ENCODE measurements at places on chromosomes 11 and 22.

DNA sequence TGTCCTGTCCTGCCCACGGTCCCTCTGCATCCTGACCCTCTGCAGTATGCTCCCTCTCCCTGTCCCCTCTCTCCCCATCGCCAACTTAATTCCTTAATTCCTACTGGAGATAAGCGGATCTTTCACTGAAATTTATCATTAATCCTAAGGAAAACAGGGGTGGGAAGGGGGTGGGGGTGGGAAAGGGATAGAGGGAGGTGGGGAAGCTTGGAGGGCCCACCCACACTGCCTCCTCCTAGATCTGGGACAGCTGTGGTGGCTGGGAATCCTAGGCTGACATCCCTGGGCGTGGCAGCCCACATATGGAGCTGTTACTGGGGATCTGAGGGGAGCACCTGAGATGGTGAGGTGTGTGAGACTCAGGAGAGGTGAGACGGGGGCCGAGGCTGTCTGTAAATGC is 14.4 kb downstream of the NECTIN1 start:
- no peak for DNase-seq

DNA sequence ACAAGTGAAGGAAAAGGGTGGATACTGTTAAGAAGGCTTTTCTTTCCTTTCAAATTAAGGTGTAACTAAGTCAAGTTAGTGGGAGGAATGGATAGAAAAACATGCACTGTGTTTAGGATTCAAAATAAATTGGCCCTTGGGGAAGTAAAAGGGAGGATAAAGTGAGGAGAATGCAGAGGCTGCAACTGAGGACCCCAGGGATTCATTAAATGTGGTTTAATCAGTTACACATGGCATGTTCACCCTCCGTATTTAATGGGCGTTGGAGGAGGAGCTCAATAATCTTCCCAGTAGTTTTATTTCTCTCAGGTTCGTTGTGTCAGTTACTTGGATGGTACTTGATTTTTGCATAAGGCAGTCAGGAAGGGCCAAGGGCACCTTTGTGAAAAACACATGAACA is 966.3 kb downstream of the JRKL start:
- no peak for DNase-seq

DNA sequence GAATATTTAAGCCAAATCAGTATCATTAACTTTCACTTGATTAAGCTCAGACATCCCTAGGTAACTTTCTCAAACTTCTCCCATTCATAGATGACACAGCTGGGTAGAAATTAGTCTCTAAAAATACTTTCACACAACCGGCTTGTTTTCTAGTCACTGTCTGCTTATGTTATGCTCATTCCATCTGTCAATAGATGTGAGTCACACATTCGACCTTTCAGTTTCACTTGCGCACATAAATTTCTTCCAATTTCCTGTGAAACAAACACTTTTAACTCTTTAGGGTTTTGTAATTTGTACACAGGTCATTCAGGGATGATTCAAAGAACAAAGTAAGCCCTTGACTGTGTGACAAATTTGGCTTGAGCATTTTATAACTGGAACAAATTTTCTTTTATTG is 723.0 kb downstream of the KCNA4 start:
- peak; percentile 77 for DNase-seq

- no peak for DNase-seq
These were observed 2.2 kb upstream of the NUP160 start for GRCh38 chr11:47850337-47850736.

GRCh38 chr11:132519241-132519815 is 1013.0 kb downstream of the OPCML start:
- no peak for DNase-seq

DNA sequence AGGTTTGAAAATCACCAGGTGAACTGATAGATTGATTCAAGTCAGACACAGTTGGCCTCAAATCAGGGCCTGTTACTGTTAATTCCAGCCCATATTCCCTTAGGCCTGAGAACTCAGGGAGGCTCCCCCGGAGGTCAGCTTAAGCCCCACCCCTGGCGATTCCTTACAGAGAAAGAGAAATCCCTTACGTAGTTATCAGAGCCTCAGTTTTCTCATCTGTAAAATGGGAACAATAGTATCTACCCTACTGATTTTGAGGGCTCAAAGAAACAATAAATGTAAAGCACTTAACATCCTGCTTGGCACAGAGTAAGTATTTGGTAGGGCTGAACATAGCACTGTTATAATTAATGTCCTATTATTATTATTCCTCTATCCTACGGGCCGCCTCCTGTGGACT is 94.1 kb downstream of the NAT10 start:
- no peak for DNase-seq

DNA sequence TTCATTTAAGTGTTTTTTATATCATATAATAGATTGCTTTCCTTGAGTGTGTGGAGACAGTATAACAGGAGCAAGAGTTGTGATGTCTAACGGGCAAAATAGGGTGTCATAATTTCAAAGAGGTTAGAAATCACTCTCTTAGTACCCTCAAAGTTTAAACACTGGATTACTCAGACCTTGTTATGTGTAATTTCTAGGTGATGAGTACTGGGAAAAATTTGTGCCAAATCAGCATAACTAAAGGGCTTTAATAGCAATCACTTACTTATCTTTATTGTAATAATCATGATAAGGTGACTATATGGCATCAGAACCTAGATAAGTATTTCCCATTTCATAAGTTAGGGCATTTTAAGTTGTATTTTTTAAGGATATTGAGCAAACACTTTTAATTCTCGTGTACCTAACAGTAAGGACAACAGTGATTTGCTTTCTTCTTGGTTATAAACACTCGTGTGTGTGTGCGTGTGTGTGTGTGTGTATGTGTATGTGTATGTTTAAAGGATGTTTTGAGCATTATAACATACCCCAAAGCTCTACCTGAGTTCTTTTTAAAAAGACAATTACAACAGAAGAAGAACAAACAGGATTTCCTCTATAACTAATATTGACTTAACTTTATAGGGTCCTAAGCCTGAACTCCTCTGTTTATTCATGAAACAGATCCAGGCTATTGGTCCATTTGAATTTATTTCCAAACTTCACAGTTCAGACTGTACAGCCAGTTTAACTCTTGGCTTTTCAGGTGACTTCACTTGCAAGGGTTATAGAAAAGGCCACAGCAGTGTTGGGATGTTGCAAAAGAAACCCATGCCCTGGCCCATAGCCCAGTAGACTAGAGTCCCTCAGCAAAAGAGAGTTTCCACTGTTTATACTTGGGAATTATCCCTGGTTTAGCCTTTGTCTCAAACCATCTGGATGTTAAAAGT is 23.7 kb upstream of the PDE3B start:
- peak; percentile 13 for DNase-seq

DNA sequence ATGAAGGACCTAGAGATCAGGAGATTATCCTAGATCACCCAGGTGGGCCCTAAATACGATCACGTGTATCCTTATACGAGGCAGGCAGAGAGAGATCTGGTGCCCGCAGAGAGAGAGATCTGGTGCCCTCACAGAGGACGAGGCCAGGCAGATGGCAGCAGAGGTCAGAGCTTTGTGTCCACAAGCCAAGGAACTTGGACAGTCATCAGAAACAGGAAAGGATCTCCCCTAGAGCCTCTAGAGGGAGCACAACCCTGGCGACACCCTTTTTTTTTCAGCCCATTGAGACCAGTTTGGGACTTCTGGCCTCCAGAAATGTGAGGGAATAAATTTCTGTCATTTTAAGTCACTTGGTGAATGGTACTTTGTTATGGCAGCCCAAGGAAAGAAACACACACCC is 25.5 kb upstream of the TIMP3 start:
- no peak for DNase-seq

DNA sequence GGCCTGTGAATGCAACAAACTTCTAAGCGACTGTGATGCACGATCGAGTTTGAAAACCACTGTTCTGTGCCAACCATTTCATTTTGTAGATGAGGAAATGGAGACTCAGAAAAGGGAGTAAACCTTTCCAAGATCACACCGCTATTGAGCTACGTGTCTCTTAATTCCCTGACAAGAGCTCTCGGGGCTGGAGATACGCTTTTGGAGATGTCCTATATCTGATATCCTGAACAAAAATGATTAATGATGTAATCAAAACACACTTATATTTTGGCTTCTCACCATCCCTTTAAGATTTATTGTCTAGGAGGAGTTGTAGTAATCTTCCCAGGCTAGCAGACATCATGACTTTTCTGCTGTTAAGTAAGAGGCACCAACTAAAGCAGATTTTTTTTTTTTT is 1.7 kb upstream of the PARVA start:
- DNase-seq: peak; percentile 24

DNA sequence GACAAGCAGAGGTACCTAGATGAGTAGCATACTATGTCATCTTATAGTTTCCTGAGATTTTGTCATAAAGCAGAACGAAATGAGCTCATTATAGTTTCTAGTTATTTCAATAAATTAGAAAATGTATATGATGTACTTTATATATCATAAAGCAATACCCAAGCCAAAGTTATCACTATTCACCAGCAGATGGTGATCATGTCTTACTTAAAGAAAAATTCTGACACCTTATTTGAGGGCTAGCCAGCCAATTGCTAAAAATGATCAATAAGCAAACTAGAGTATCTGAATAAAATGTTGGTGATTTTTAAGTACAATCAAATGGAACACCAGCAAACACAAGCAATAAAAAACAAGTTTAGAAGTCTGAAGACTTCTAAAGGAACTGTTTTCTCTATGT is 44.1 kb downstream of the RSF1 start:
- peak; percentile 34 for DNase-seq

- no peak for DNase-seq
These were observed 81.3 kb downstream of the ZBTB16 start for GRCh38 chr11:114140826-114141225.

DNA sequence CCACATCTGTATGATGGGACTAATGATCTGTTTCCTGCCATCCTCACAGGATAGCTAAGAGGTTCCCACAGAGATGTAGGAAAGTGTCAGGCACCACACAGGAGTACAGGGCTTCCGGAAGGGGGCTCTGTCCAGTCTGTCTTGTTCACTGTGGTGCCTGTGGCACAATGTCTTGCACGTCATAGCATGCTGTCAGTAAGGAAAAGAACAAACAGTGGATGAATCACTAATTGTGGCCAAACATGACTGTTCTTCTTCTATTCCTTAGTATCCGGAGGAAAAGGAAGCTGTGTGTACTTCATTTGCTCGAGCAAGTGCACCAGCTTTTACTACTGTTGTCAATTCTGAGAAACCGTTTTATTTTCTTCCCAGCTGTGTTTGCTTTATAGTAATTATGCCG is 73.4 kb upstream of the YWHAH start:
- DNase-seq: peak; percentile 58

DNA sequence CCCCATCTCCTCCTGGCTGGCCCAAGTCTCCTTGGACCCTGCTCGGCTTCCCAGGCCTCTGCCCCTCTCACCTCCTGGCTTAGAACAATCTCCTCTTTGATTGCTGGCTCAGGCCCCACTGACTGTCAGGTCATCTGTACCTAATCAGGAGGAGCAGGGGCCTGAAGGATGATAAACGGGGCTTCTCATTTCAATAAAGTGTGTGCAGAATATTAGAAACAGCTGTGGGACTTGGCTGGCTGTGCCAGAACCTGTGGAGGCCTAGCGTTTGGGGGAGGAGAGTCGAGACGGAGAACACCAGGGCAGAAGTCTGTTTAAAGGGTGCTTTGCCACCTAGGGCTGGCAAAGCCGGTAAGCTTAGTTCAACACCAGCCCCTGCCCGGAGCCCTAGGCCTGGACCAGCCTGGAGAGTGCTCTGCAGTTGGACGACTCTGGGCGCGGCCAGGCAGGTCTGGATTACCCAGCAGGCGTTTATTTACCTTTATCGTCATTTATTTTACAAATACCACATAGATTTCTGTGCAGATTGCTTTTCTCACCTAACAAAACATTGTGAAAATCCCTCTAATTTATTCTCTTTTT is 10.1 kb upstream of the VSIG10L2 start:
- DNase-seq: no peak

GRCh38 chr22:27918341-27919221 is 475 bp downstream of the PITPNB start:
- DNase-seq: peak; percentile 54

DNA sequence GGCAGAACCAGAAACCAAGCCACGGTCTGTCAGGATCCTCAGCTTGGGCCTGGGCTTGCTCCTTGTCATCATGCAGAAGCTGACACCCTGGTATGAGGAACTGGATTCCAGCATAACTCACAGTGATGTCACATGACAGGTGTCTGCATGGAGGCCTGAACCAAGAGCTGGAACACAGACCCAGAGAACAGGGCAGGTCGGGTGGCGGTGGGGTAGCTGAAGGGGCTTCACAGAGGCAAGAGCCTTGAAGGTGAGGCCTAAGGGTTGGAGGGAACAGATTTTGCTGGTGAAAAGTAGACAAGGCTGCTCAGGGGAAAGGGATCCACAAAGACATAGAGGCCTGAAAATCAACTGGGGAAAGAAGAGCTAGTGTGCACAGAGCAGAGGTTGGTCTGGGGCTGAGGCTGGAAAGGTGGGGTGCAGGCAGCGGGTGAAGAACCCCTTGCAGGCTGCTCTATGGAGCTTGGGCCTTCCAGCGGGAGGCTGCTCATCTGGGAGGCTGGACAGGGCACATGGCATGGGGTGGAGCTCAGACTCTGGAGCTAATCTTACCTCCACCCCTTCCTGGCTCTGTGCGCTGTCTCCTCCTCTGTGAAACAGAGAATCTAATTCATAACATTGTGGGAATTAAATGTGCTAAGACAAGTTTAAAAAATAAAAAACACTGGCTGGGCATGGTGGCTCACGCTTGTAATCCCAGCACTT is 18.4 kb upstream of the RPS3 start:
- DNase-seq: no peak

GRCh38 chr22:47625013-47625385 is 862.5 kb downstream of the TBC1D22A start:
- no peak for DNase-seq

GRCh38 chr11:44608651-44608990 is 43.2 kb downstream of the CD82 start:
- DNase-seq: no peak

DNA sequence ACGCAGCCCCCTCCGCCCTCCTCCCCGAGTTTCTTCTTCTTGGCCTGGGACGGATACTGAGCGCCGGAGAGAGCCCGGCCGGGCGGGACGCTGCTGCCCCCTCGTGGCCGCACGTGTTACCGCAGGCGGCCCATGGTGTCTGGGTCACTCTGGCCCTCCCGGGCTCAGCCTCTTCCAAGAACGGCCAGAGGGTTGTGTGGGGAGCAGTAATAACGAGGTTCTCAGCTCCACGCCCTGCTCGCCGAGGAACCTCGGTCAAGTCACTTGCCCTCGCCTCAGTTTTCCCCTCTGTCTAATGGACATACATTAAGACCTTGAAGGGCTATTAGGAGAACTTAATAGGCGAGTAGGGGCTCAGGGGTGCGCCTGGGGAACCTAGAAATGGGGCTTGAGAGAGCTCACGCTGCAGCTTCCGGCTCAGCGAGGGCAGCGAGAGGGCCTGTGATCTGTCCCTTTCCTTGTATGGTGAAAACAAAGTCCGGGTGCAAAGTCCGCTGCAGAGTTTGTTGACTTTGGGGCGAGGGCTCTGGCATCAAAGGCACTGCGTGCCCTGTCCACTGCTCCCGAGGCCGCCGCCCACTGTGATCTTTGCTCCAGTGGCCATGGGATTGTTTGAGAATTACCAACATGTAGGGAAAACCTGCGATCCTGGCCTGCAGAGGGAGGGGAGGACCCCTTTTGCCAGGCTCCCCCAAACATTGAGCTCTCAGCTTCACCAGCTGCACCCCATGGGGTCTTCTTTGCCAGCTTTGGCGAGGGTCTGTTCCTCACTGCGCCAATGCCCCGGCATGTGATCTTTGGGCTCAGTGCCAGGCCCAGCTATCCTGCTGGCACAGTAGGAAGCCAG is 14.4 kb upstream of the LRP5 start:
- peak; percentile 68 for DNase-seq

GRCh38 chr11:78853521-78853920 is 278.9 kb upstream of the NARS2 start:
- no peak for DNase-seq

- no peak for DNase-seq
These were observed 86.0 kb upstream of the IZUMO1R start for GRCh38 chr11:94218372-94218771.
